Kidney epithelial cell (primary cell): ENCODE measurements at places on chromosomes 5 and 9. TPM values are rescaled to one million over a fixed set of nuclear protein-coding genes. Genes with fewer than 3 reads are reported as not detected.

The GFI1B gene
- not detected in 2 replicates for total RNA-seq

The CDH9 gene
- not detected in 2 replicates for total RNA-seq

The PLAC8L1 gene
- total RNA-seq, result not detected in 2 replicates

- DNase-seq, result peak; percentile 26
Measured at GRCh38 chr9:80320916-80321315, 749.2 kb downstream of the TLE4 start.
